ENCODE measurements at places on chromosomes 2 and 18. TPM values are rescaled to one million over a fixed set of nuclear protein-coding genes. Genes with fewer than 3 reads are reported as not detected.

DNA sequence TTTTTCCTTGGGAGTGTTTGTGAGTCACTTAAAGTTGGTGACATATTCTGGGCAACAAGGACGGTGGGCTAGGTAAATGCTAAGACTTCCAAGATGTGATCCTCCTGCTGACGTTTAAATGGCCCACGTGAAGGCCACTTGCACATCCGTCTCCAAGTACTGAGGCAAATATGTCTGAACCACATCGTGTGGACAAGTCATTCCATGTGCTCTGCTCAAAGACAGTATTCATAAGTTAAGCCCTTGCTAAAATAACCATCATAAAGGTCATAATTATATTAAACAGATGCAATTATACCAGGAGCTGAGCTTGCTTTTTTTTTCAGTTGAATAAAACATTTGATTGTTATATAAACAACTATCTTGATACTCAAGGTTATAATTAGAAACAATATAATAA is 44.8 kb downstream of the SPP2 start:
- DNase-seq: no peak

GRCh38 chr2:32760628-32761027 is 132.8 kb downstream of the TTC27 start:
- no peak for DNase-seq

DNA sequence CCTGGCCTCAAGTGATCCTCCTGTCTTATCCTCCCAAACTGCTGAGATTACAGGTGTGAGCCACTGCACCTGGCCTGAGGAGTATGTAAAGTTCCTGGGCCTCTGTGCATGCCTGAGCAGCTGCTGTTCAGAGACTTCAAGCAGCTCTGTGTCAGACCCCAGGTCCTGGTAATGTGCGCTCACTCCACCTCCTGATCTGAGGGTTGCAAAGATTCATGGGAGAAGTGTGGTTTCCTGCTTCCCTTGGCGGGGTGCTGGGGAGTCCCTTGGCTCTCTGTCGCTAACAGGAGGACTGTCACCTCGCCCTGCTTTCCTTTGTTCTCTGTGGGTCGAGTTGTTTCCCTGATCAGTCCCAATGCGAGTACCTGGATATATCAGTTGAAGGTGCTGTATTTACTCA is 8.6 kb upstream of the IL36A start:
- no peak for DNase-seq

- peak; percentile 48 for DNase-seq
Measured at GRCh38 chr2:197919487-197919886, 115.1 kb downstream of the PLCL1 start.

GRCh38 chr2:130795431-130795830 is 40.1 kb downstream of the AMER3 start:
- DNase-seq: no peak

MYO1B gene
- 232 TPM for total RNA-seq

MARCHF4 gene
- total RNA-seq: 29.5 TPM

Measured in glomerular endothelial cell (primary cell).